ENCODE measurements at places on chromosomes 4 and X.

- DNase-seq: no peak
Observed at GRCh38 chrX:102958794-102959193, 21.7 kb downstream of the RAB40AL start.

GRCh38 chrX:100395781-100396180 lies 14.3 kb downstream of the PCDH19 start:
- DNase-seq: no peak

GRCh38 chr4:1327526-1328266 lies 19.3 kb upstream of the UVSSA start:
- DNase-seq: no peak

- no peak for DNase-seq
Observed at GRCh38 chrX:2831471-2832228, 2.9 kb downstream of the GYG2 start.

DNA sequence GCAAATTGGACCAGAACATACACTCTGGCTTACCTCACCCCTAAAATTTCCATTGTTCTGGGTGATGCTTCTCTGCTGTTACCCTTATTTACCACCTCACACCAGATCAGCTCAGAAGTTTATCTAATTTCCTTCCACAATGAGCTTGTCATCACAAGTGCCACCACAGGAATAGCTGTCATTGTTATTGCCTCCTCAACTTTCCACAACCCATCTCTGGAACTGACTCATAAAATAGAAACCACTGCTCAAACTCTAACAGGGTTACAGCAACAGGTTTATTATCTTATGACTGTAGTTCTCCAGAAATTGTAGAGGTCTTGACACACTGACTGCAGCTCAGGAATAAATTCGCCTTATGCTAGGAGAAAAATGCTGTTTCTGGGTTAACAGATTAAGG lies 52.7 kb downstream of the ZNF718 start:
- no peak for DNase-seq

DNA sequence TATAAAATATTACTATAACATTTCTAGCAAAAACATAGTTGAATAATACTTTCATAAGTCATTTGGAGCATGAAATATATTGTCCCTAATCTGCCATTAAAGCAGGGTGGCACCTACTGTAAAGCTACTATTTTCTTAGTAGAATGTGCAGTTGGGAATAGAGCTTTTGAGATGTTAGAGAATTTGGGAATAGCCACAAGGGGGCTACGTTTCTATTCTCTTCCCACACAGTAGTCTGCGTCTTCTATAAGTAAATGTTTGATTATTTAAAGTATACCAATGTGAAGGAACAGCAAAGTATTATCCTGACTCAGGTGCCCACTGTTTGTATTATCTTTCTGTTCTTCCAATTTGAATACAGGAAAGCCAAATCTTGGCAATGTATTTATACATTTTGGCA lies 323.2 kb upstream of the GIMD1 start:
- DNase-seq: no peak

GRCh38 chr4:185656467-185656931 lies 121.2 kb upstream of the PDLIM3 start:
- DNase-seq: no peak

GRCh38 chr4:102564399-102565059 lies 63.4 kb downstream of the NFKB1 start:
- peak; percentile 15 for DNase-seq

GRCh38 chrX:114580336-114580735 lies 3.5 kb upstream of the HTR2C start:
- DNase-seq: no peak

GRCh38 chrX:41471786-41472185 lies 24.6 kb downstream of the NYX start:
- no peak for DNase-seq

- DNase-seq: no peak
Observed at GRCh38 chr4:163858515-163858914, 364.0 kb downstream of the TMA16 start.

- no peak for DNase-seq
Observed at GRCh38 chr4:180798036-180798577, 1445.1 kb upstream of the TENM3 start.

- DNase-seq: no peak
Observed at GRCh38 chr4:174265916-174266315, 17.6 kb downstream of the FBXO8 start.
